ENCODE measurements at places on chromosomes 16 and 17. TPM values are rescaled to one million over a fixed set of nuclear protein-coding genes. Genes with fewer than 3 reads are reported as not detected.

Gene FAM83G
- total RNA-seq = 17.3 TPM

Gene ZNF385C
- 0.21 TPM for total RNA-seq

Gene GDPD3
- total RNA-seq = 2.5 TPM

- no peak overlapping the region for H3K27ac ChIP-seq
- peaks cover 4% of the 10 kb centered on the region for H3K27me3 ChIP-seq
- no peak for DNase-seq
- H3K36me3 ChIP-seq = no peaks in the 10 kb centered on the region
These were observed 162.6 kb upstream of the XYLT1 start for GRCh38 chr16:17633181-17633951.

DNA sequence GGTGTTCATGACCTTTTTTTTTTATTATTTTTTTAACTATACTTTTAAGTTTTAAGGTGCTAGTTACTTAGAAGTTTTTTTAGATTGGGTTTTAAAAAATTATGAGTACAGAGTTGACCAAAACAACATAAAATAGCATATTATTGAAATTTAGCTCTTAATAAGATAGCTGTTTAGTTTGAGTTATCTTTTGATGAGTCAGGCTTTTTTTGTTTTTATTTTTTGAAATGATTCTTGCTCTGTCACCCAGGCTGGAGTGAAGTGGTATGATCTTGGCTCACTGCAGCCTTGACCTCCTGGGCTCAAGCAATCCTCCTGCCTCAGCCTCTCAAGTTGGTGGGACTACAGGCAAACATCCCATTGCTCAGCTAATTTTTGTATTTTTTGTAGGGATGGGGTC, 13.6 kb downstream of the ZNF750 start:
- H3K36me3 ChIP-seq = no peaks in the 10 kb centered on the region
- no peaks in the 10 kb centered on the region for H3K27me3 ChIP-seq
- H3K27ac ChIP-seq = no peak overlapping the region

DNA sequence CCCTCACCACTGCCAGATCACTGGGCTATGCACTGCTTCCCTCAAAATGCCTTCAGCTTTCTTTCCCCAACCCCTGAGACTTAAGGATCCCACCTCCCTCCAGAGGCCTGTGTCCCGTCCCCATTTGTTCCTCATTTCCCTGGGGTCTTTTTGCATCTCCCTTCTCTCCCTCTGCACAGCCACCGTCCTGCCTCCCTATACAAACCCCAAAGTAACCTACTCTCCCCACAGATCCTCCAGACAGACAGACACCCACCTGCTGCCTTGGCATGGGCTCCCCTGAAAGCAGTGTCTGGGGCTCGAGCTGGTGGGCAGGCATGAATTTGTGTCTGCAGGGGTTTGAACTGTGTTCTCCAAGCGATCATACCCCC, 69.4 kb upstream of the TNRC6C start:
- no peak overlapping the region for H3K4me3 ChIP-seq
- no peak for DNase-seq
- H3K27ac ChIP-seq = no peak overlapping the region

- no peaks in the 10 kb centered on the region for H3K27me3 ChIP-seq
- H3K36me3 ChIP-seq = no peaks in the 10 kb centered on the region
- DNase-seq = no peak
These were observed 6.8 kb downstream of the TNRC6C start for GRCh38 chr17:77965352-77965751.

DNA sequence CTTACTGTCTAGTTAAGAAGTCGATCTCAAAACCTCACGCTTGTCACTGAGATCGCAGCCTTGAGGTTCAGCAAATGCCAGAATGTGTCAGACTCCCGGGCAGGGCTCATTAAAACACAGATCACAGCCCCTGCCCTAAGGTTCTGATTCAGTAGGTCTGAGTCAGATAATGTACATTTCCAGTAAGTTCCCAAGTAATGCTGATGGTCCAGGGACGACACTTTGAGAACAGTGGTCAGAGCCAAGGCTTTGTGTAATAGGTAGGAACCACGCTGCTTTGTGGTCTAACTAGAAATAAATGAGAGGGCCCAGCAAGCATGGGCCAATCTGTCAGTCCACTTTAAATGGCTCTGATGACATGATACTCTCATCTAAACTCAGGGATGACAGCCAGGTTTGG, 228.6 kb downstream of the ZFHX3 start:
- no peaks in the 10 kb centered on the region for H3K36me3 ChIP-seq
- no peak for DNase-seq
- H3K27ac ChIP-seq = no peak overlapping the region
- H3K27me3 ChIP-seq = no peaks in the 10 kb centered on the region

DNA sequence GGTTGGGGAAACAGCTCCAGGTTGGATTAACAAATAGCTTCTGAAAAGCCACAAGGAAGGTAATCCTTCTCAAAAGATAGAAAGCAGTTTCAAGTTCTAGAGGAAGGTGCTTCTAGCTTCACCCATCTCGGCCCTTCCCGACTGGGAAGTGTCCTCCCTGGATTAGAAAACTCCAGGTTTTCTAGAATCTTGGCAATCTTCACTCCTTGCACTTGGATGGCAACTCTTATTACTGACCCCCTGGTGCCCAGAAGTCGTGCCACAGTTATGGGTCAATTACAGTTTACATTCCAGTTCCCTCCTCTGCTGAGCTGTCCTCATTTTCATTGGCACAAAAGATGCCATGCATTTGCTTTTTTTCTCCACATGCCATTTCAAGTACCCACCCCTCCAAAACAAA, 65.6 kb downstream of the SMG6 start:
- H3K27me3 ChIP-seq = no peaks in the 10 kb centered on the region
- H3K36me3 ChIP-seq = peaks cover 2% of the 10 kb centered on the region
- DNase-seq = no peak
- no peak overlapping the region for H3K4me3 ChIP-seq

Measured in Panc1 (cell line).